ENCODE measurements at places on chromosomes 3 and 15.

DNA sequence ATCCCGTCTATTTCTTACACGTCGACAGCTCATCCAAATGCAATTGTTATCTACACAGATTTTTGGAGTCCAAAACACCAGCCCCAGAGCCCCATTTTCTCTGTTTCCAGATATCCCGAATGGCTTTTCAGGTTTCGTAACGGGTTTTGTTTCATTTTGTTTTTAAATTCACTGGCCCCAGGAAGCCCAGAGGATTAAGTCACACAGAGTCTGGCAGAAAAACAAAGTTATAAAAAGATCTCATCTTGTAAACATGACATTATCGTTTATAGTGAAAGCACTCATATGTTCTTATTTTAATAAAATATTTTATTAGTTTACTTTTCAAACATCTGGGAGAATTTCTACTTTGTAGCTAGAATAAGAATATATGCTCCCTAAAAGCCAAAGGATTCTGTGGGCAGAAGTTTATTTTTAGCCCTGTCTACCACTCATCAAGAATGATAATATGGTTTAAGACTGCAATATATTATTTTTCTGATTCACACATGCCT is 149.3 kb upstream of the SLC2A2 start:
- DNase-seq, result no peak

DNA sequence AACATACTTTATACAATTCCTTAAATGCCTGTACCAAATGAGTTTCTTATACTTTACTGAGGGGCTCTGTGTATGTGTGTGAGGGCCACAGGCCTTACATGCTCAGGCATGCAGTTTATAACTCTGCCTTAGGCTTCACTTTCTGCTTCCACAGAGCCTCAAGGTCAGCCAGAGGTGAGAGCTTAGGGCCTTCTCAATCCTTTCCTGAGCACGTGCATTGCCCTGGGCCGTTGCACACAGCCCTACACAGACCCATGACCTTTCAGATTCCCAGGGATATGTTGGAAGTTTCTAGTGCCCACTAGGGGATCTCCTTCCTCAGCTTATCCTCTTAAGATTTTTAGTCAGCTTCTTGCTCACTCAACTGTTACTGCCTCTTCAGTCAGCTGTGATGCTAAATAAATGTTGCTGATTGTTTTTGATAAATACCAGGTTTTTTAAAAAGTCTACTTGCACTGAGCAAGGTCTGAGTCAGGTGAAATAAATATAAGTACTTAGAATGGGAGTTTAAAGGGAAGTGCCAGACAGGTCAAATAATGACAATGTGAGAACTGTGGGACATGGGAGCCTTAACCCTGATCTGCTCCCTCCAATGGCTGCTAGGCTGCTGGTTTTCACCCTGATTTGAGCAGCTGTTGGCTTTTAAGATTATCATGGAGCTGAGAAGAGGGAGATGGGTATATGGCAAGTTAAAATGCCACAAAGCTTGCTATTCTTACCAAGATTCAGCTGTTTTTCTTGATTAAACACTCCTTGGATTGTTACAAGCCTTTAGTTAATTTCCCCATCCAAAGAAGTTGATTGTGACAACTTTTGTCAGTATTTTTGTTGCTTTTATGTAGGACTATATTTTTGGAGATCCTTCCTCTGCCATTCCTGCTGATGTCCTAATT is 169.5 kb downstream of the PLD1 start:
- DNase-seq, result no peak

- no peak for DNase-seq
Measured at GRCh38 chr3:104102386-104102785, 1264.3 kb upstream of the ALCAM start.

GRCh38 chr3:186311441-186311840 is 50.6 kb downstream of the DGKG start:
- no peak for DNase-seq

GRCh38 chr3:117145677-117146076 is 436.1 kb downstream of the TUSC7 start:
- no peak for DNase-seq

DNA sequence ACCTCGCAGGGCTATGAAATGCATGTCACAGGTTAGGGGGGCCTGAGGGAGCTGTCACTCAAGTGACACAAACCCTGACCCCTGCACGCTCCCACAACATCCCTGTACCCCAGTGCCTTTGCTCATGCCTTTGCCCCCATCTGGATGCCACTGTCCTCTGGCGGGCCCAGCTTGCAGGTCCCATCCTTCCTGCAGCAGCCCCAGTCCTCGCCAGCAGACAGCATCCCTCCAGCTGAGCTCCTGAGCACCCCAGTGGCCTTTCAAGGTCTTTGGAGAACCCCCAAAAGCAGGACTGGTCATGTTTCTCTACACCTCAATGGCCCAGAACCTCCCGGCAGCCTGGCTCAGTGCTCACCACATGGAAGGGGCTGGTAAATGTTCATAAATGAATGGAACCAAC is 170.4 kb downstream of the ADAMTS17 start:
- no peak for DNase-seq

DNA sequence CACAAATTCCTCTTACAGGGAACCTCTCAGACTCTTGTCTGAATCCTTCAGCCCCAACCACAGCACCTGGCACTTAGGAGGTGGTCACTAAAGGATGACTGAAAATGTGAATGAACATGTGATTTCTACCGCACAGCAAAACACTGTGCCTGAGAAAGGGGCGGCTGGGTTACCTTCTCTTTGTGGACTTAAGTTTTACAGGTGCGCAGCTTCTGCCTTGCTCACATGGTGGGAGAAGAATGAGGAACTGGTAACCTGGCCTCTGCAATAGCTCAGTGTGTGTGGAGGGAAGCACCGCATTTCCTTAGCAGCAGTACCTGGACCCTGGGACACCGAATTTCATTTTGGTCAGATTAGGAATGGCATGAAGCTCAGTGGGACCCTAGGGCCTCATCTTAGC is 9.8 kb upstream of the ETV5 start:
- no peak for DNase-seq

DNA sequence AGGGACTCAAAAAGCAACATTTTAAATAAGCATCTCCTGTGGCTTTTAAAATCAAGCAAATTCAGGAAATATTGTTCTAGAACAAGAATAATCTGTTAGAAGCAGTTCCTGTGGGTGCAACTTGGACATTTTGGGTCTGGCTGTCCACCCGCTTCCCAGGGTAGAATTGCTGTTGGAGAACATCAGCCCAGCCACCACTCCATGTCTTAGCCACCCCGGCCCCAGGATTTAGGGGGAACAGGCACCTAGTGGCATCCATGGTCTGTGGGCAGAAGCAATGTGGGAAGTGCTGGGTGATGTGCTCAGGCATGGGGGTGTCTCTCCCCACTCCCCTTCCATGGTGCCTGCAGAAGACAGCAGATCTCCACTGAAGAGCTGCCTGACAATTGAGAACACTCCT is 162.6 kb downstream of the KLF13 start:
- no peak for DNase-seq

DNA sequence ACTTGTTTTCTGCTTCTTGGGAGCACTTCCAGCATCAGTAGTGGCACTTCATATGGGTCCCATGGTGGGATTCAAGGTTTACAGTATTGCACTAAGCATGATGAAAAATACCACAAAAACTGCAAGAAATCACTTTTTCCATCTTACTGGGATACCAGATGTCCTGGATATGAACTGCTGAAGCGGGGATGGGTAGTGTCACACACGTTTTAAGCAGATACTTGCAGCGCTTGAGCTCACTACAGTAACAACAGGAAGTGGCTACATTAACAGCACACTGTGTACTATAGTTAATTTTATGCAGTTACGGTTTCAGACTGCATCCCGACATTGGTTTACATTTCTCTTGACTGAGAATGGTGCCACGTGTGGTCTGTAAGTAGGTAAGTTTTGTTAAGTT is 3.5 kb upstream of the ISG20 start:
- no peak for DNase-seq

- no peak for DNase-seq
Measured at GRCh38 chr3:132017137-132017536, 17.7 kb downstream of the CPNE4 start.

DNA sequence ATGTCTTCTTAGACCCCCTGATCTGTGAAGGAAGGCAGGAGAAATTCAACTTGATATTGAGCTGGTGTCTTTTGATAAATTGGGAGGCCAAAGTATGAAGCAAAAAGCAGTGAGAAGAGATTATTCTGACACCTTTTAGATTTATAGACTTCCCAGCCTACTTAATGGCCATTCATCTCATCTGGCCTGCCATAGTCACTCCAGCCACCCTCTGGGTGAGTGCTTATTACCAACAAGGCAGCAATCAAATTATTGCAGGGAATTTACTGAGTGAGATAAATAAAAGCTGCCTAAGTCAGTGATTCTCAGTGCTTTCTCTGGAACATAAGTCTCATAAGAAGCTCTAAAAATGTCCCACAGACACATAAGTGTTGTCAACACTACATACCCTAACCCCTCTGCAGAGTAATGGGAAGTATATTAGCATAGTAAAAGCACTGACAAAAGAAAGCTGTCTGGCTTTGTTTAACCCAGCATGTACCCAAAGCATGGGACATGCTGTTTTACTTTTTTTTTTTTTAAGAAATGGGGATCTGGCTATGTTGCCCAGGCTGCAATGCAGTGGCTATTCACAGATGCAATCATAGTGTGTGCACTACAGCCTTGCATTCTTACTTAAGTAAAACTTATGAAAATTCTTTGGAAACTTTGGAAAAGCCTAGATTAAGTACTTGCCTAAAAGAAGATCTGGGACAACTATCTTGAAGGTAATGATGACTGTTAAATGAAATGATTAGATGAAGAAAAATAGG is 725.3 kb downstream of the TUSC7 start:
- no peak for DNase-seq

DNA sequence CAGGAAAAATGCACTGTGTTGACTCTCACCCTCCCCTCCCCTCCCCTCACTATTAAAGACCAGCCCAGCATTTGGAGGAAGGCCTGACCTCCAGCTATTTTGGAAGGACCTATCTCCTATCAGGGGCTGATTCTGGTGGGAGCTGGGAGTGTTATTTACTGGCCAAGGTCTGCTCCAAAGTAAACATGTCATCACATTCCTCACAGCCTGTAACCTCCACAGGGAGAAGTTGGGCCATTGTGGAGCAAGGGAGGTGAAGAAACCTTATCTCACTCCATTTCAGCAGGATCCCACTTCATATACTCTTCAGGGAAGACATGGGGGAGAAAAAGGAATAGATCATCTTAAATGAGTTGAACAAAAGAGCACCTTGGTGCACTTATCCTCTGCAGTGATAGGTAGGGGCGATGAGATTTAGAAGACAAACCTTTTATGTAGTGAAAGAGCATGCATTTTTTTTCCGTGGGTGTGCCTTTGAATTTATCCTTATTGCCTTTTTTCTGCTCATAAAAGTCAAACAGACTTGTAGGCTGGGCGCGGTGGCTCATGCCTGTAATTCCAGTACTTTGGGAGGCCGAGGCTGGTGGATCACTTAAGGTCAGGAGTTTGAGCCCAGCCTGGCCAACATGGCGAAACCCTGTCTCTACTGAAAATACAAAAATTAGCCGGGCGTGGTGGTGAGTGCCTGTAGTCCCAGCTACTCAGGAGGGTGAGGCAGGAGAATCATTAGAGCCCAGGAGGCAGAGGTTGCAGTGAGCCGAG is 15.6 kb upstream of the FLNB start:
- DNase-seq, result no peak

DNA sequence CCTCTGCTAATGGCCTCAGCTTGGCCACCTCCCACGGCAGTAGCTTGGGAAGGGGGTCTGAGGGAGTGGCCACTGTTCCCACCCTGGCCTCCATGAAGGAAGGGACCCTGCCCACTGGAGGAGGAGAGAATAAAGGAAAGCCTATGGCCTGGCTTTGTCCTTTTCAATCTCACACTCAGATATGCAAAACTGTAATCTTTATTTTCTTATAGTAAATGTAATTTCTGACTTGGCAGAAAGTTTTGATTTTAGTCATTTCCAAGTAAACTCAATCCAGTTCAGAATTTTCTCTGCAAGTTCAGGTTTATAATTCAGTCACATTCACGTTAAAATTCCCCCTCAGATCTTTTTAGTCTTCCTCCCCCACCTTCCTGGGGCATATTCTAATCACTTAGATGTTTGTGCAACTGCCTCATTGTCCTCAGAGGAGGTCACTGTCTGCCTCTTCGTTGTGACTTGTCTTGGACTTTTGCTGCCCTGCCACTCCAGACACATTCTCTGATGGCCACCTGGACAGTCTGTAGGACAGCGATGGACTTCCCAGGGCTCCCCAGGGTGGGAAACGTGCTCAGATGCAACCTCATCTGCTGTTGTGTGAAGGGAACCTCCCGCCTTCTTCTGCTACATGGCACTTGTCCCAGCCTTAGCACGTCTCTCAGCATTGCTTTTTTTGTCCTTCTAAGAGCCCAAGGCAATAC is 222.8 kb upstream of the TBL1XR1 start:
- DNase-seq, result no peak
